ENCODE measurements at places on chromosomes 3 and 15. TPM values are rescaled to one million over a fixed set of nuclear protein-coding genes. Genes with fewer than 3 reads are reported as not detected.
A peak's percentile ranks its signal among the peaks of the same experiment; 100 is the strongest.

DNA sequence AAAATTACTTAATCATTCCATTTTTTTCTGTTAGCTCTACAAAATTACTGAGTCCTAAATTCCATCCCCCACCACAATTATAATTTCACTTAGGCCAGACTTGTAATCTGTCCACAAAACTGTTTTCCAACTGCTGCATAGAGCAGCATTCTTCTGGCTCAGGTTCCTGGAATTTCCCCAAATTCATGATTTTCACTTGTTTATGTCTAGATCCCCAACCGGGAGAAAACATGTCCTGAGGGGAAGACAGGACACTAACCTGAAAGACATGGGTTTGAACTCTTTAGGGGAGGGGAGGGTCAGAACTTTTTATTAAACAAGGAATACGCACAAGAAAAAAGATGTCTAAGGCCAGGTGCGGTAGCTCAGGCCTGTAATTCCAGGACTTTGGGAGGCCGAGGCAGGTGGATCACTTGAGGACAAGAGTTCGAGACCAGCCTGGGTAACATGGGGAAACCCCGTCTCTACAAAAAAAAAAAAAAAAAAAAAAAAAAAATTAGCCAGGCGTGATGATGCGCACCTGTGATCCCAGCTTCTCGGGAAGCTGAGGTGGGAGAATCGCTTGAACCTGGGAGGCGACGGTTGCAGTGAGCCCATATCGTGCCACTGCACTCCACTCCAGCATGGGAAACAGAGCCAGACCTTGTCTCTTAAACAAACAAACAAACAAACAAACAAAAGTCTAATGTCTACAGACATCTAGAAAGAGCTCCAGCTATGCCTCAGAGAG lies 1.5 kb downstream of the ETFA start:
- H3K27ac ChIP-seq: no peak overlapping the region
- H3K4me3 ChIP-seq: peak overlapping the region; percentile 84
- no peaks in the 10 kb centered on the region for H3K27me3 ChIP-seq
- no peak for DNase-seq
- peaks cover 29% of the 10 kb centered on the region for H3K36me3 ChIP-seq

Gene MGLL
- 6.6 TPM for total RNA-seq

DNA sequence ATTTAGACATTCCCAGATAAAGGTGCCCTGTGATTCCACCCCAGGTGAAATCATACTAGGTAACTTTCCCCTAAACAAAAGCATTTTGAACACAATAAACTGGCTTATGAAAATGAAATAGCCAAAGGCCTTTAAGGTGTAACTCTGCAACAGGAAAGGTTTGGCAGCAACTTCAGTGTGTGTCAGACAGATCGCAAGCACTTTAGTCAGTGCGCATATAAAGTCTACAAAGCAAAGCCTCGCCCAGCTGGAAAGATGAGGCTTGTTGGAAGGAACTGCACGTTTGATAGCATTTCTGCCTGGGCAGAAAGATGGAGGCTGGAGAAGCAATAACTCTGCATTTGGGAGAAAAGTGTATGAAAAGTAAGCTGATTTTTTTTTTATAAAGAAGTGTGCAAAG lies 57.9 kb downstream of the PRICKLE2 start:
- no peaks in the 10 kb centered on the region for H3K4me1 ChIP-seq
- H3K4me3 ChIP-seq: no peak overlapping the region
- H3K36me3 ChIP-seq: no peaks in the 10 kb centered on the region
- H3K27ac ChIP-seq: no peak overlapping the region
- no peak for DNase-seq
- H3K27me3 ChIP-seq: no peaks in the 10 kb centered on the region

- no peak for DNase-seq
- no peaks in the 10 kb centered on the region for H3K4me1 ChIP-seq
- H3K27ac ChIP-seq: no peak overlapping the region
- no peaks in the 10 kb centered on the region for H3K36me3 ChIP-seq
- no peak overlapping the region for H3K4me3 ChIP-seq
Observed at GRCh38 chr3:58659051-58659675, 7.4 kb downstream of the FAM3D start.

GRCh38 chr3:47225310-47225906 lies 57.2 kb downstream of the KIF9 start:
- no peaks in the 10 kb centered on the region for H3K27me3 ChIP-seq
- no peak overlapping the region for H3K27ac ChIP-seq
- H3K36me3 ChIP-seq: no peaks in the 10 kb centered on the region
- H3K4me3 ChIP-seq: no peak overlapping the region
- peaks cover 4% of the 10 kb centered on the region for H3K4me1 ChIP-seq

GRCh38 chr3:14275962-14276909 lies 97.6 kb downstream of the LSM3 start:
- no peak overlapping the region for H3K4me3 ChIP-seq
- no peaks in the 10 kb centered on the region for H3K36me3 ChIP-seq
- H3K27ac ChIP-seq: no peak overlapping the region

Gene CLDN1
- 6.0 TPM for total RNA-seq

DNA sequence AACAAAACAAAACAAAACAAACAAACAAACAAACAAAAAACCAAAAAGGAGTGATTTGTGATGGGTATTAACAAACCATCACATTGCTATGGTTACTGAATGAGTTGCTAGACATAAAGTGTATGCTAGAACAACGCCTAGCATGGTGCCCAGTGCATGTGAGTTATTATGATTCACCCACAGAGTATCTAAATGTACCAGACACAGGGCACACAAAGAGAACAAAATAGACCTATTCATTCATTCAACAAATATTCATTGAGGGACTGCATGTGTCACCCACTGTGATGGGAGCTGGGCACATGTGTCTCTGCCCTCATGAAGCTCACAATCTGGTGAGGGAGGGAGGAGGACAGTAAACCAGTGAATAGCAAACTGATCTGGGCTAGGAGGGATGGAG lies 11.6 kb upstream of the ACAN start:
- H3K36me3 ChIP-seq: no peaks in the 10 kb centered on the region
- DNase-seq: no peak
- no peak overlapping the region for H3K27ac ChIP-seq
- no peak overlapping the region for H3K4me3 ChIP-seq
- H3K27me3 ChIP-seq: peaks cover 38% of the 10 kb centered on the region
- no peaks in the 10 kb centered on the region for H3K4me1 ChIP-seq

- H3K36me3 ChIP-seq: no peaks in the 10 kb centered on the region
- H3K27me3 ChIP-seq: peaks cover 7% of the 10 kb centered on the region
- no peak for DNase-seq
- H3K4me3 ChIP-seq: no peak overlapping the region
- H3K27ac ChIP-seq: no peak overlapping the region
- peaks cover 7% of the 10 kb centered on the region for H3K4me1 ChIP-seq
Observed at GRCh38 chr3:50221411-50222168, 14.4 kb upstream of the GNAI2 start.

DNA sequence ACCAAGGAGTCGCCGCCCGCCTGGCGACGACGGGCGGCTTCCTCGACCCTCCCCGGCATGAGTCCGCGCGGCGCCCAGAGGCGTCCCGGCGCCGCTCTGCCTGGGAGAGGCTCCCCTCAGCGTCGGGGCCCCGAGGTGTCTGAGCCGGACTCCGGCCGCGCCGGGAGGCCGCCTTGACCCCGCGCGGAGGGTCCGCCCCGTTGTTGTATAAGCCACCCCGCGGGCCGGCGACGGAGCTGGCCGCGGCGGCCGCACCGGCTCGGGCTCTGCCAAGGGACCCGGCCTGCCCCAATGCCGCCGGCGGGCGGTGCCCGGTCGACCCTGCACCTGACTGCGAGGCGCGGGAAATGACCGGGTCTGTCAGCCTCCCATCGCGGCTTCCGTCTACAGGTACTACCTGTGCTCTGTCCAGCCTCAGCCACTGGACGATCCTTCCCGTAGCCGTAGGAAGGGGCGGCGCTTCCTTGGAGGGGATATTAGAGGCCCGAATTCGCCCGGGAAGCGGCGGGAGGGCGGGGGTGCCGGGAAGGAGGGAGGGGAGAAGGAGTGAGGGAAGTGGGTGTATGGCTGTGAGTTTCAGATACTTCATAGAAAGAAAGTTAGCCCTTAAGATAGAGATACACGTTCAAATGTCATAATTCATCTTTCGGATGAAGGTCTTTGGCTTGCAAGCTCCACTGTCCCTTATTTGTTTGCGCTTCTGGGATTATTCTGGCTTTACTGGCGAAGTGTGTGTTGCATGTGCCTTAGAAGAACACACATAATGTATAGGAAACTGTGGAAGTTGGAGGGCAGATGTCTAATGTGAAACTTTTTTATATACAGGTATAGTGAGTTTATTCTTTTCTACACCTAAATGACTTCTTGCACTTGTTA lies 620 bp downstream of the ABHD5 start:
- H3K4me3 ChIP-seq: peak overlapping the region; percentile 85
- peak overlapping the region; percentile 24 for H3K27ac ChIP-seq

Gene IQGAP1
- total RNA-seq: 186 TPM

- H3K36me3 ChIP-seq: peaks cover 9% of the 10 kb centered on the region
- H3K4me3 ChIP-seq: peak overlapping the region; percentile 89
- DNase-seq: no peak
Observed at GRCh38 chr3:184261854-184262763, 756 bp upstream of the CAMK2N2 start.

GRCh38 chr3:67290438-67290837 lies 292.3 kb downstream of the KBTBD8 start:
- DNase-seq: no peak
- peaks cover 10% of the 10 kb centered on the region for H3K4me1 ChIP-seq
- H3K4me3 ChIP-seq: no peak overlapping the region
- H3K27ac ChIP-seq: no peak overlapping the region

DNA sequence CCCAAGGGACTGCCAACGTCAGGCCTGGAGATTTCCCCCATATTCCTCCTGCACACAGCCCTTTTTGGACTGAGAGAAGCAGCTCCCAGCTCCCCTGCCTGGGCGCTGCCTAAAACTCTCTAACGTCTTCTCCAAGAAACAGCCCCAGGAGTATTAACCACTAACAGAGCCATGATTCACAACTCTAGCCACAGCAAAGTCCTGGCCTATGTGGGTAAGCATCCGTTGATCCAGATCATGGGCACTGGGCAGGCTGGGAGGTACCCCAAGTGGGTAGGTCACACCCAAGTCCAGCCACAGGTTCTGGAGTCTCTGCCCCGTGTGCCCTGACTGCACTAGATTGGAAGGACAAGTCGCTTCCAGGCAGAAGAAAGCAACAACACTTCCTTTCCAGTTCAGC lies 31.9 kb downstream of the NBEAL2 start:
- H3K27me3 ChIP-seq: no peaks in the 10 kb centered on the region
- DNase-seq: no peak
- H3K36me3 ChIP-seq: peaks cover 36% of the 10 kb centered on the region
- H3K4me1 ChIP-seq: peaks cover 3% of the 10 kb centered on the region
- H3K4me3 ChIP-seq: no peak overlapping the region
- H3K27ac ChIP-seq: no peak overlapping the region

- no peaks in the 10 kb centered on the region for H3K27me3 ChIP-seq
- H3K4me3 ChIP-seq: no peak overlapping the region
- DNase-seq: no peak
- H3K27ac ChIP-seq: no peak overlapping the region
- peaks cover 62% of the 10 kb centered on the region for H3K4me1 ChIP-seq
Observed at GRCh38 chr3:172142051-172142863, 102.9 kb downstream of the FNDC3B start.

DNA sequence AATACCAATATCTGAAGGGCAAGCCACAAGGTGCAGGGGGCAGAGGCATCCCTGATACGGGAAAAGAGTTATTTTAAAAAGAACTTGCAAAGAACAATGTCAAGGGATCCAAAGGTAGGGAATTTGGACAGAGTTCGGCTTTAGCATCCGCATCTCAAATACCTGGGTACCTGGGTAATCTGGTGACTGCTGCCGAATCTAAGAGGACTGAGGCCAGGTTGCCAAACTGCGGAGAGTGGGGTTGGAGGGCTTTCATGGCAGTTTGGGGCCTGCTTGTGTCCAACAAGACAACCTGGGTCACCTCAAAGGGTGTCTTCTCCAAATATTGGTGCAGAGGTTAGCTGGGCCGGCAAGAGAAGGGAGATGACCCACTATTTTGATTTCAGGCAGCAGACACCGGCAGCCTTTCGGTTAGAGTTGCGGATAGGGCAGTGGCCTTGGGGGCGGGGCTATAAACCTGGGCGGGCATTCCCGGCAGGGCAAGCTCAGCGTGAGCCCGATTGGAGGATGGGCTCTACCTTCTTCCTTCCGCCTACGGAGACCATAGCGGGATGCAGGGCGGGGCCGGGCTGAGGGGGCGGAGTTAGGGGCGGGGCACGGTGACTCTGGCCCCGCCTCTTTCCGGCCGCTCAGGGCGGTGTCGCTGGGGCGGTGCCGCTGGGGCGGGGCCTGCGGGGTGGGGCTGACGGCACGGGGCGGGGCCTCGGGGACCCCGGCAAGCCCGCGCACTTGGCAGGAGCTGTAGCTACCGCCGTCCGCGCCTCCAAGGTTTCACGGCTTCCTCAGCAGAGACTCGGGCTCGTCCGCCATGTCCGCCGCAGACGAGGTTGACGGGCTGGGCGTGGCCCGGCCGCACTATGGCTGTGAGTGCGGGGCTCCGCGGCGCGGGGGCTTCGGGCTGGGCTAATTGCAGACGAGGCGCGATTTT lies at the start of gene IQGAP1:
TSS of gene IQGAP1 (plus strand) at position 709 of the 928 bp plus-strand sequence. CDS start at position 809, 100 bp downstream.
- no peaks in the 10 kb centered on the region for H3K27me3 ChIP-seq
- peak; percentile 96 for DNase-seq
- peak within 1 kb of the TSS; percentile 95 for H3K27ac ChIP-seq
- H3K4me1 ChIP-seq: peaks cover 33% of the 10 kb centered on the region
- peak within 1 kb of the TSS; percentile 93 for H3K4me3 ChIP-seq

Gene TGM5
- 0.21 TPM for total RNA-seq

DNA sequence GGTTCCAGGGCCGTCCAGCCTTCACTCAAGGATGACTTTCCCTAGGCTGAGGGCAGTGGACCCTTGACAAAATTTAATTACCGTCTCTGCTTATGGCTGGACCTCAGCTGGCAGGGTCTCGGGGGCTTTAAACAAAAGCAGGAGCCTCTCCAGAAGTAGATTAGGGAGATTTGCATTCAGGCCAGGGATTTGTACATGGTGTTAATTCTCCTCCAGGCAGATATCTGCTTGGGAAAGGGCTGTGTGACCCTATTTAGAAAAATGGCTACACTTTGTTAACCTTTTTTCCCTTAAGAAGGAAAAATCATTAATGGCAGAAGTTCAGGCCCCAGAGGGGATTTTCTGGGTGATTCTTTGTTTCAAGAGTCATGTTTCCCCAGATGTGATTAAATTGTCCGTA lies 329.1 kb upstream of the C2CD4B start:
- no peak overlapping the region for H3K27ac ChIP-seq
- DNase-seq: no peak
- no peaks in the 10 kb centered on the region for H3K27me3 ChIP-seq

DNA sequence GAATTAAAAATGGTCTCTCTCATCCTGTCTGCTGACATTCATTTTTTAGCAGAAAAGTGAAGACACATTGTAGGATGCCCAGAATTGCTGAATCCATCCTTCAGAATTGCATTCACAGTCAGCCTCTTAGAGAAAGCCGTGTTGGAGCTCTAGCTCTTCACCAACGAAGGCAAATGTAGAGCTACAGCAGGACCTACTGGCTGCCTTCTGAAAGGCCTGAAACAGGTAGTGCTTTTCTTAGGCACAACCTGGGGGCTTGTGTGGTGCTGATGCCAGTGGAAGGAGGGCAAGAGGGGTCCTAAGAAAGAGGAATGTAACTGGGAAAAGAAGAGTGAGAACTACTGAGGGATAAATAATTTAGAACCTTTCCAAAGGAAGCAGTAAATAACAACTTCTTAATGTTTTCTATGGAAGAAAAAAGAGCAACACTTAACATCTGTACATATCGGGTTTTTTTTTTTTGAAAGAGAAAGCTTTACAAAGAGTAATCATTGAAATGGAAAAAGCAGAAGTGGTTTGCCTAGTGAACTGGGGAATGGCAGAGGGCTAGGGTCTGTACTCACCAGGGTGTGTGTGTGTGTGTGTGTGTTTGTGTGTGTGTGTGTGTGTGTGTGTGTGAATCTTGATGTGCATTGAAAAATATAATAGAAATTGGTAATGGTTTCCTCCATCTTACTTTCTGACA lies 297.8 kb downstream of the SATB1 start:
- no peaks in the 10 kb centered on the region for H3K36me3 ChIP-seq
- no peak for DNase-seq
- no peak overlapping the region for H3K27ac ChIP-seq
- H3K27me3 ChIP-seq: peaks cover 1% of the 10 kb centered on the region
